ENCODE measurements at places on chromosomes 1 and 21.

GRCh38 chr1:218718206-218718605, 373.1 kb downstream of the TGFB2 start:
- DNase-seq: no peak

DNA sequence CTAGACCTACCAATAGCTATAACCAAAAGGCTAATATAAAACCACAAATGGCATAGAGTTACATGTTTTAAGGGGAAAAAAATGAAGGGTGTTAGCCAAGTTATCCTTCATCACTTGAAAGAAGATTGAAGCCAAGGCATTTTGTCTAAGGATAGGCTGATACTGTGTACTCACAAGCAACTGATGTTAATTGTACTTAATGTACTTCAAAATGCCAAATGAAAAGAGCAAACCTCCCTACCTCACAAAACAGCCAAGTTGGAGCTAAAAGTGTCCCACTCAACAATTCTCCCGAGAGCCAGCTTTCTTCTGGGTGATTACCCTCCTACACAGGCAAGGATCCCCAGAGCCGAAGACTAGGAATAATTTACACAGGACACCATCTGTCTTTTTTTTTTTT, 4.4 kb upstream of the IGSF3 start:
- no peak for DNase-seq

DNA sequence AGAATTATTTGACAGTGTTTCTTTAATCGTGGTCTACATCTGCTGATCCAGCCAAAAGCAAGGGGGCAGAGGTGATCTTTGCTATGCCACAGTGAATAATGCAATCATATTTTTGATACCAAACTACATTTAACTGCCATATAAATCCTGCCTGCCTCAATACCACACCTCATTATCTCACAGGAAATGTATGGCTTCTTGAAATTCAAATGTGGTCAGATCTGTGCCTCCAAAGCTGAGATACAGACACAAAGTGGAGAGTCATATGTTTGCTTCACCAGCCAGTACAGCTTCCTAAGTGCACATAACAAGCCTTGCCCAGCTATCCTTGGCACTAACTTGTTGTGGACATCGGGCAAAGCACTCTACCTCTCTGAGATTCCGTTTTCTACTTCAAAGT, 250.0 kb upstream of the NFIA start:
- DNase-seq: no peak

GRCh38 chr1:232404981-232405731, 224.8 kb downstream of the SIPA1L2 start:
- no peak for DNase-seq

DNA sequence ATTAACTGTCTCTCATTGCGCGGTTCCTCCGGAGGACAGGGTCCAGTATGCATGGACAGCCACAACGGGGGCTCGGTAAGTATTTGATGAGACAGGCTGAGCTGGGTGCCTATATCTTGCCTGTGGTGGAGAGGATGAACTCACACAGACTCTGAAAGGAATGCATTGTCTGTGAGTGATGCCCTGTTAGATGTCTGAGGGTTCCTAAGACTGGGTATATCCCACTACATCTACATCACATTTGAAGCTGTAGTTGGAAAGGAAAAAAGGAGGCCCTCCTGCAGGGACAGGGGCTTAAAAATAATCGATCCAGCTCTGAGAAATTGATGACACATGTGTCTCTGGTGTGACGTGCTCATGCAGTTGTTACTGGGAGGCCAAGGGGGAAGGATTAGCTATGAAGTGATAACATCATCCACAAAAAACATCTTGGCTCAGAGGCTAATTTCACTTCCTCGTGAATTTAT, 1.9 kb downstream of the ADARB1 start:
- DNase-seq: no peak

DNA sequence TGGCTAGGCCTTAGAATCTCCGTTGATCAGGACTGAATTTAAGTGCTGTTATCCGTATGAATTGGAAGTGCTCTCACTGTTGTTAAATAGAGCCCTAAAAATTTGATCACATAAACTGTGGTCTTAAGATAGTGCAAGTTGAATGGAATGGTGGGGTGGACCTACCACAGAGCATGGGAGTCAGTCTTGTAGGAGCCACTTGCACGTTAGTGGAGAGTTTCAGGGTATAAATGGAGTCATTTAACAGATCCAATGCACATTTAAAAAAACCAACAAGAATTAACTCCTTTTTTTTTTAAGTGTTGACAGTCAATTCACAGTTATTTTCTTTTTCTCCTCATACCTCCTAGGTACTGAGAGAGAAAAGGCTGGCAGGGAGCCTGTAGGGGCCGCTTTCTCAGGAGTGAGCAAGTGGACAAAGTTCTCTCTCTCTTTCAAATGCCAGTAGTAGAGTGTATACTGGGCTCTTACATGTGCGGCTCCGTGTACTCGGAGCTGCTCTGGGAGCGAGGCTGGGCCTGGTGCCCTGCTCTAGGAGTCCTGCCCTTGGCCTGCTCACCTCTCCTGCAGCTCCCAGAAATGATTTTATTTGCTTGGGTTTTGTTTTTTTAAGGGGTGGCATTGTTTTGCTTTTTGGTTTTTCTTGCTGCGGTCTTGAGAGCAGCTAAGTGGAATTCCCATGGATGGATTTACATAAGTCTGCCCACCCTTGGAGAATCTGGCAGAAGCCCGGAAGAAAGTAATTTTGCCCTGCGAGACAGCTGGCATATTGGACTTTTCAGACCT, 91.3 kb downstream of the ATP5PO start:
- no peak for DNase-seq

GRCh38 chr1:208540724-208541123, 296.5 kb upstream of the PLXNA2 start:
- no peak for DNase-seq

GRCh38 chr1:87599569-87599968, 270.9 kb downstream of the LMO4 start:
- no peak for DNase-seq

GRCh38 chr1:153444078-153444477, 16.4 kb downstream of the S100A7 start:
- DNase-seq: no peak

DNA sequence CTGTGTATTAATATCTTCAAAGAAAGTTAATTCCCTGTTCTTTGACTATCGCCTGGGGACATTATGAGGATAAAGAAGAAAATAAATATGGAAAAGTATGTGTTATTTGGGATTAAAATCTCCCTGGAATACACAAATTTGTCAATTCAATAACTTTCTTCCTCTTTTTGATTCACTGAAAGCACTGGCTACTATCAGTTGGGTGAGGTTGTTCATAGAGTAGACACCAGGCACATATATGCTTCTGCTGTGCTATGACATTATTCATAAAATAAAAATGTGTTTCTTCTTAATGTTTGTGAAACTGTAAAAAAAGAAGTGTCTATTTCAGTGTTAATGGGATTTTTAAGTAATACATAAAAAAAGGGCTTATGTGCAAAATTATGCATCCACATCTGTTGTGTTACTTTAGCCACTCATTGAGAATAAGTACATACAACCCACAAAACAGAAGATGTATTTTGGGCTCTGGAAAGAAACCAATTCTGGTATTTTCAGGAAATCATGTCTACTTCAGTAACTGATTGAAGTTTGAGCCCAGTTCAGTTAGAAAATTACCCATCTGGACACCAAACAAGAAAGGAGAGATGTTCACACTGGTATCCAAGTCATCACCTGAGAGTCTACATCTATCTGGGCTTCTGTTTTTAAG, 169.4 kb downstream of the GABPA start:
- DNase-seq: no peak

GRCh38 chr1:27237112-27237511, 2.7 kb downstream of the WDTC1 start:
- no peak for DNase-seq

GRCh38 chr1:1629430-1630190, 2.4 kb upstream of the MMP23B start:
- no peak for DNase-seq

GRCh38 chr1:15246960-15247614, at the start of gene FHAD1:
Gene FHAD1, plus strand, starts transcription at chr1:15247223. Its CDS starts 4,562 bp downstream, at chr1:15251785.
- peak; percentile 74 for DNase-seq

GRCh38 chr1:219883400-219884332, 44.7 kb downstream of the SLC30A10 start:
- DNase-seq: no peak

- no peak for DNase-seq
Observed at GRCh38 chr1:27071049-27071416, 58.4 kb upstream of the TENT5B start.

DNA sequence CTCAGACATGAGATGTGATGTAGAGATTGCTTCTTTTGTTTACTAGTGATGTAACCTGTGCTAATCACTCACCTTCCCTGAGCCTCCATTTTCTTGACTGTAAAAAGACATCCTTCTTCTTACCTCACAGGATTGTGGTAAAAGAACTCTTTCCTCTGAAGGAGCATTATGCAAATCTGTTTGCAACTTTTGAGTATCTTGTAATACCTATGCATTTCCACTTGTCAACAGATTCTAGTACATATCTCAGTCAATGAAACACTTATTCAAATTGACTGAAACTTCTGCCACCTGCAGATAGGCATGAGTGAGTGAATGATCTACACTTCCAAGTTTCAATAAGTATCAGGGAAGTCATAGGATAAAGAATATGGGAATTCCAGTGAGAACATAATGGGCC, 174.7 kb downstream of the HHIPL2 start:
- DNase-seq: no peak

GRCh38 chr21:28655471-28655870, 337.2 kb downstream of the LTN1 start:
- DNase-seq: no peak

- DNase-seq: no peak
Observed at GRCh38 chr1:231214918-231215680, 25.9 kb upstream of the GNPAT start.

DNA sequence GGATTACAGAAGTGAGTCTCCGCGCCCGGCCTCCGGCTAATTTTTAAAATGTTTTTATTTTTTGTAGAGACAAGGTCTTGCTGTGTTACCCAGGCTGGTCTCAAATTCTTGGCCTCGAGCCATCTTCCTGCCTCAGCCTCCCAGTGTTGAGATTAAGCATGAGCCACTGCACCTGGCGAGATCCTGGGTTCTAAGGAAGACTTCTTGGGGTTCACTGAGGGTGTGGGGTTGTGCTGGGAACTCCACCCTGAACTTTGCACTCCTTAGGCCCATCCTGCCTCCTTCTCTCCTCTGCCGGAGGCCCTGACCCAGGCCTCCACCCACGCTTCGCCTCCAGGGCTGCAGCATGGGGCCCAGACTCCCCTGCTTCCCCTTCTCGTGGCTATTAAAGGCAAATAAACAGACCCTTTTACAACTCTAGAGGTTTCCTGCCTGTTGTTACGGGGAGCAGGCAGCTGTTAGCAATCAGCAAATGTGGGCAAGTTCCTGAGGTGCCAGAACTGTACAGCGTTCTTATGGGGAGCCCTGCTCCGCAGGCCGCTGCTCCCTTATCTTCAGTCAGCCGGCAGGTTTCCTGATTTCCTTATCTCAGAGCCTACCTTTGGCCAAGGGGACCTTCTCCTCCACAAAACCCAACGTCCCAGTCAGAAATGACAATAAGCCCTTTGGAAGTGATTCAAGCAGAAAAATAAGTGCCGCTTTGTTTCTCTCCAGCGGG, 41.0 kb upstream of the LIN9 start:
- DNase-seq: no peak

GRCh38 chr1:206719169-206719839, 34.6 kb downstream of the MAPKAPK2 start:
- DNase-seq: no peak

GRCh38 chr1:238061967-238062613, 171.4 kb upstream of the ZP4 start:
- DNase-seq: no peak

- no peak for DNase-seq
Observed at GRCh38 chr21:27067226-27067625, 100.3 kb upstream of the ADAMTS5 start.

- DNase-seq: no peak
Observed at GRCh38 chr1:207494171-207494570, 1.8 kb upstream of the CR1 start.

Measured in NCI-H1105 (cell line).